ENCODE measurements at places on chromosomes 1 and 21. TPM values are rescaled to one million over a fixed set of nuclear protein-coding genes. Genes with fewer than 3 reads are reported as not detected.
A peak's percentile ranks its signal among the peaks of the same experiment; 100 is the strongest.

Gene RHBG
- not detected for total RNA-seq

Gene LUZP1
- total RNA-seq, result 1.5 TPM

Gene TP53BP2
- 1.5 TPM for total RNA-seq

Gene OLIG2
- total RNA-seq, result not detected

Gene SYNC
- total RNA-seq, result not detected

DNA sequence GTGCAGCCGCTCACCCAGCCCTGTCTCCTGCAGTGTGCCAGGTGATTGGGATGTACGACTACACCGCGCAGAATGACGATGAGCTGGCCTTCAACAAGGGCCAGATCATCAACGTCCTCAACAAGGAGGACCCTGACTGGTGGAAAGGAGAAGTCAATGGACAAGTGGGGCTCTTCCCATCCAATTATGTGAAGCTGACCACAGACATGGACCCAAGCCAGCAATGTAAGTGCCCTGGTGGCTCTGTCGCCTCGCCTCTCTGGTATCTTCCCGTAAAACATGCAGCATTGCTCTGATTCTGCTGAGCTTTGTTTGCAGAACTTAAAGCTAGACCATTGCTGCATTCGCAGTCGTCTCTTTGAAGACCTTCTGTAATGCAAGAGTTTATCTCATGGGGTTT, 79.2 kb downstream of the ATP5PO start:
- no peak overlapping the region for H3K27ac ChIP-seq
- no peak for DNase-seq
- H3K27me3 ChIP-seq, result no peaks in the 10 kb centered on the region
- no peak overlapping the region for H3K4me3 ChIP-seq

DNA sequence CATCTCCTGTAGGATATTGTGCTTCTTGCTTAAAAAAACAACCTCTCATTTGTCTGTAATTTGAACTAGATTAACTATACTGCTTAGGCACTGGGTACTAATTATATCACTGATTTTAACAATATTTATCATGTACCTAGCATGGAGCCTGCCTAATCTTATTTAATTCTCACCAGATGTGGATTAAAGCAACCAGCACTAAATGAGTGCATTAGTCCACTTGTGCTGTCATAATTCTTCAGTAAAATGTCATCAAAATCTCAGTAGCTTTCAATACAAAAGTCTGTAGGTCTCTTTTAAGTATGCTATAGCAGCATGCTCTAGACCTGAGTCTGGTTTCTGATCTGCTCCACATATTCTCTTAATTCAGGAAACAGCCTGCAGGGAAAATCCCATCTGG, 368.1 kb downstream of the NCAM2 start:
- no peaks in the 10 kb centered on the region for H3K36me3 ChIP-seq
- no peaks in the 10 kb centered on the region for H3K27me3 ChIP-seq
- no peak for DNase-seq
- H3K27ac ChIP-seq, result no peak overlapping the region
- H3K4me3 ChIP-seq, result no peak overlapping the region

DNA sequence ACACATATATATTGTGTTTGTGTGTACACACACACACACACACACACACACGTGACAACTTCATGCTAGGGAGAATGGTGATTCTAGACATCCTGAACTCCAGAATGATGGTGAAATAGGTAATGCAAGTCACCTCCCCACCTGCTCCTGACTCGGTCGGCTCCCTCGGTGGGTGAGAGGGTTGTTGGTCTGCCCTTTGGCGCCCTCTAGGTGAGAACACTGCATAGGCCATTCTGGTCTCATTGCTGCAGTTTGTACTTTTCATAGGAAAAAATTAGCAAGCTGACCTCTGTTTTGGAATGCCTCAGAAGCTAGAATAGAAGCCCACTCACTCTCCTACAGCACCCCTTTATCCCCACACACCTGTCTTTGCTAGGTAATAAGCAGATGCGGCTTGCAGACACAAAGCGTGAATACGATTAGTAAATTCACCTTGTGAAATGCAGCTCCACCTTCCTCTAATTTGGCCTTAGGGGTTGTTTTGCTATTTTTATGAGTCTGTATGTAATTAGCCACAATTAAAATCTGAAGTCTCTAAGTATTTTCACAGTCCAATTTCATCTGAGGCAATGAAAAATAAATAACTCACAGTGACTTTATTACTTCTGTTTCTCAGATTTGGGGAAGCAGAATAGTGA, 130.0 kb upstream of the KCNJ15 start:
- H3K27me3 ChIP-seq, result no peaks in the 10 kb centered on the region
- DNase-seq, result peak; percentile 86
- no peak overlapping the region for H3K4me3 ChIP-seq
- no peaks in the 10 kb centered on the region for H3K36me3 ChIP-seq
- H3K4me1 ChIP-seq, result no peaks in the 10 kb centered on the region
- no peak overlapping the region for H3K27ac ChIP-seq

- H3K4me1 ChIP-seq, result peaks cover 98% of the 10 kb centered on the region
- DNase-seq, result peak; percentile 47
- H3K4me3 ChIP-seq, result peak overlapping the region; percentile 70
Observed at GRCh38 chr21:42530167-42530518, 16.5 kb downstream of the SLC37A1 start.

DNA sequence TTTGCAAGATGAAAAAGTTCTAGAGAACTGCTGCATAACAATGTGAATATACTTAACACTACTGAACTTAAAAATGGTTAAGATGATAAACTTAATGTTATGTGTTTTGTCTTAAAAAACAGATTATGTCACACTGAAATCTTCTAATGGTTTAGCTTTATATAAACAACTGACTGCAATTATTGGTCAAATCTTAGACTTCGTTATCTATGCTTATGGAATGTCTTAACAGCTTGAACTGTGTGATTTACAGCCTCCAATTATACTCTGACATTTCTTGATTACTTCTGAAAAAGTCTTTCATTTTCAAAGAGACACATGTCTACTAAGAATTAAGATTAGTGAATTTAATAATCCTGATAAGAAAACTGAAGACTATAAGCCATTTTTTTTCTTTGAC, 71.1 kb downstream of the ZSWIM5 start:
- H3K27me3 ChIP-seq, result no peaks in the 10 kb centered on the region
- H3K36me3 ChIP-seq, result no peaks in the 10 kb centered on the region
- no peak overlapping the region for H3K4me3 ChIP-seq
- H3K27ac ChIP-seq, result no peak overlapping the region

DNA sequence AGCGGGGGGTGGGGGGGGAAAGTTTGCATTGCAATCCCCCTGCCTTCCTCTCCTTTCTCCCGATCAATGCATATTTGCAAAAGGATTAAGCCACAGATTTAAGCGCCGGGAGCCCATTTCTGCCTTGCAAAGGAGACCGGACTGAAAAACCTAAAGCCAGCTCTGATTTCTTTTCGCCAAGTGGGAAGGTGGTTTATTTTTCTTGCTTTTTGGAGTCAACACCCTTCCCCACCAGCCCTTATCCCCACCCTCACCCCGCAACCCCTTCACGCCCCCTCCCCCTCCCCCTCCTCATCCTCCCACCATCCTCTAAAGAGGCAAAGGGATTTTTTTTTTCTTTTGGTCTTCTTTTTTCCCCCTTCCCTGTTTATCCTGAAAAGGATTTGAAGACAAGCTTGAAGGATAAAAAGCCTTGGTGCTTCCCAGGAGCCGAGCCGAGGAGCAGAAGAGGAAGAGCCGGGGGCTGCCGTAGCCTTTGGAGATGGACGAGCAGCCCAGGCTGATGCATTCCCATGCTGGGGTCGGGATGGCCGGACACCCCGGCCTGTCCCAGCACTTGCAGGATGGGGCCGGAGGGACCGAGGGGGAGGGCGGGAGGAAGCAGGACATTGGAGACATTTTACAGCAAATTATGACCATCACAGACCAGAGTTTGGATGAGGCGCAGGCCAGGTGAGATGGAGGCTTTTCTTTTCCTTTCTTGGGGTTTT, 513 bp downstream of the PBX1 start:
- H3K27ac ChIP-seq, result no peak overlapping the region
- H3K36me3 ChIP-seq, result no peaks in the 10 kb centered on the region
- no peaks in the 10 kb centered on the region for H3K27me3 ChIP-seq
- H3K4me3 ChIP-seq, result peak overlapping the region; percentile 64

DNA sequence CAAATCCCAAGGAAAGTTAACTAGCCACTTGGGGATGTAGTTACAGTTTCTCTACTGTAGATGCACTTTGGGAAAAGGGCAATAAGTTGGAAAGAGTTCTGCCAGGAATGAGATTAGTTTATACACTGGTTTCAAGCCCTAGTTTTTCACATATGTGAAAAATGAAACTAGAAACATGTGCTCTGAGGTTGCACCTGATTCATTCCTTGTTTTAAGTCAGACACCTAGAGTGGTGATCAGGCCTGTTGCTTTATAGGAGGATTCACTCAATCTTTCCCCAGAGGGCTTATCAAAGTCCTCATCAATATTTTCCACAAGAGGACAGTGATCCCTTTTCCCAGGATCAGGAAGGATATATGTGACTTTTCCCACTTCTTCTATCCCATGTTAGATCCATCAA, 515.9 kb upstream of the PKN2 start:
- no peaks in the 10 kb centered on the region for H3K27me3 ChIP-seq
- no peaks in the 10 kb centered on the region for H3K36me3 ChIP-seq
- no peaks in the 10 kb centered on the region for H3K4me1 ChIP-seq
- no peak for DNase-seq

DNA sequence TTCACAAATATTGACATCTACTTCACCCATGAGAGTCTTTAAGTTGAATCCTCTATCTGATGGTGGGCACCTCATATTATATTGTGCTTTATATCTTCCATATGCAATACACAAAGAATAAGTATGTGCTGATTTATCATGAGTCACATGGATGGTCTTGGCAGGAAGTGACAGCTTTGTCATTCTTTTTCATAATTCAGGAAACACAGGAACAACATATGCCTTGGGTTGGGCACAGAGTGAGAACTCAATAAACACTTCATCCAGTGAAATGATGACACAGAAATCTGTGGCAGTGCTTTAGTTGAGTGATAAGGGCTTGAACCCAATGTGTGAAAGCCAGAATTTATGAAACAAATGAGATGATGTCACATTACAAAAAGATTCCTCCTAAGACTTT, 41.2 kb downstream of the GADD45A start:
- no peak overlapping the region for H3K27ac ChIP-seq
- no peaks in the 10 kb centered on the region for H3K36me3 ChIP-seq
- no peaks in the 10 kb centered on the region for H3K27me3 ChIP-seq
- H3K4me1 ChIP-seq, result 0 out of 2 replicates have a peak, but pooled peaks cover 2% of the 10 kb centered on the region

DNA sequence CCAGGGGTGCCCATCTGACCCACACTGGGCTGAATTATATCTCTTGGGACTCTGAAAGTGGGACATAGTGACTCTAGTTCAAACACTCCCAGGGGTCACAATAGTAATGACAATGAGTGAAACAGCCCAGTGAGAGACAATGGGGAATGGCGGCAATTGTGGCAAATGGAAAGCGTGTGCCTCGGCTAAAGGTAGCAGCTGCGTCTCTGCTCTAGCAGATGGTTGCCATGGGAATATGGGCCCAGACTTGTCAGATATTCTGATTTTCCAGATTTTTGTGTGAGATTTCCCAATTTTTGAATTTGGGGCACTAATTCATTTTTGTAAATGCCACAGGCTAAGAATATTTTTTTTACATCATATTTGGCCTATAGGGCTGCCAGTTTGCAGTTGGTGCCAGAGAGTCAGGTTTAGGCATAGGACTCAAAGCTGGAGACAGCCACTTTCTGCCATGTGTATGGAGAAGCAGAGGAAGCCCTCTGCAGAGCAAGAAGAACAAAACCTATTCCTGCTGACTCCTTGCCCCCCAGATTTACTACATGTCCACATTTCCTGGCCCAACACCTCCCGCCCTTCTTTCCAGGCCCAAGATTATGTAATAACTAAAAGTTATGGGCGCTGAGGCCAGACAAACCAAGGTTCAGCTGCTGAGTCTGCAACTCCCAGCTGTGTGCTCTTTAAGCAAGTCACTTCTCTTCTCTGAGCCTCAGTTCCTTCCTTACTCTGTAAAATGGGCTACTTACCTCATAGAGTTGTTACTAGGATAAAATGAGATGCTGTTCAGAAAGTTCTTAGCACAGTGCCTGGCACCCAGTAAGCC, 21.6 kb upstream of the PTP4A2 start:
- no peak overlapping the region for H3K27ac ChIP-seq
- DNase-seq, result peak; percentile 27
- no peaks in the 10 kb centered on the region for H3K27me3 ChIP-seq
- H3K4me1 ChIP-seq, result peaks cover 1% of the 10 kb centered on the region

DNA sequence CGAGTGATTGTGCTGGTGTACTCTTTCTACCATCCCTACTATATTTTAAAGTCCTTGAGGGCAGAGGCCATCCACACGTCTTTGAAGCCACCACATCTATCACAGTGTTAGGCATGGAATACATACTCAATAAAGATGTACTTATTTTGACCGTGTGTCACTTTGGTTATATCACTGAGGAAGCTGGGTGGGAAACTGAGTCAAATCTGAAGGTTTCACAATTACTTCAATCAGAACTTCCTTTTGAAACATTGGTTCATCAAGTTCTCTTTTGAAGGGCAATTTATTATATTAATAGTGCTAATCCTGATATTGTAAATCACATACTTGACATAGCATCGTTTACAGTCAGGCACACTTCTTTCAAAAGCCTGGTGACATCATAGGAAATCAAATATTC, 53.3 kb upstream of the ATP1B1 start:
- H3K27me3 ChIP-seq, result no peaks in the 10 kb centered on the region
- no peaks in the 10 kb centered on the region for H3K4me1 ChIP-seq
- H3K27ac ChIP-seq, result no peak overlapping the region

GRCh38 chr1:24363994-24364393, 44.8 kb downstream of the GRHL3 start:
- H3K27me3 ChIP-seq, result no peaks in the 10 kb centered on the region
- H3K4me1 ChIP-seq, result no peaks in the 10 kb centered on the region
- H3K27ac ChIP-seq, result no peak overlapping the region
- no peak for DNase-seq
